CD4-positive, alpha-beta T cell treated with Interleukin-4 for 1 hour (primary cell): ENCODE measurements at places on chromosomes 5 and 9.
A peak's percentile ranks its signal among the peaks of the same experiment; 100 is the strongest.

- no peak for DNase-seq
These were observed 29.7 kb upstream of the MEIKIN start for GRCh38 chr5:131974956-131975726.

- DNase-seq, result no peak
These were observed 19.9 kb downstream of the TLR4 start for GRCh38 chr9:117723986-117724625.

DNA sequence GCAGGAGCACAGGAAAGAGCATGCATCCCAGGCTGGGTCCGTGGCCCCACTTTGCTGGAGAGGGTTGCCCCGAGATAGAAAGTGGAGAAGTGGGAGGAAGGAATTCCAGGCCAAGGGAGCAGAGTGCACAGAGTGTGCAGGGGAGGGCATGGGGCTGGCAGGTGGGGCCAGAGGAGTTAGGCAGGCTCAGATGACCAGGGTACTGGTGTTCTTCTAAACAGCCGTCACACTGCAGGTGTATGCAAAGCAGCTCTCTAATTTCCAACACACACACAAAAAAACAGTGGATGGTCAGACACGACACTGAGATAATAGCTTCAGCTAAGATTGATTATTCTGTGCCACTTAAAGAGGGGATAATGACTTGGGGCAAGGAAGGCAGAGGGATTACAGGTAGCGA lies 212.2 kb downstream of the MTRR start:
- DNase-seq, result no peak

DNA sequence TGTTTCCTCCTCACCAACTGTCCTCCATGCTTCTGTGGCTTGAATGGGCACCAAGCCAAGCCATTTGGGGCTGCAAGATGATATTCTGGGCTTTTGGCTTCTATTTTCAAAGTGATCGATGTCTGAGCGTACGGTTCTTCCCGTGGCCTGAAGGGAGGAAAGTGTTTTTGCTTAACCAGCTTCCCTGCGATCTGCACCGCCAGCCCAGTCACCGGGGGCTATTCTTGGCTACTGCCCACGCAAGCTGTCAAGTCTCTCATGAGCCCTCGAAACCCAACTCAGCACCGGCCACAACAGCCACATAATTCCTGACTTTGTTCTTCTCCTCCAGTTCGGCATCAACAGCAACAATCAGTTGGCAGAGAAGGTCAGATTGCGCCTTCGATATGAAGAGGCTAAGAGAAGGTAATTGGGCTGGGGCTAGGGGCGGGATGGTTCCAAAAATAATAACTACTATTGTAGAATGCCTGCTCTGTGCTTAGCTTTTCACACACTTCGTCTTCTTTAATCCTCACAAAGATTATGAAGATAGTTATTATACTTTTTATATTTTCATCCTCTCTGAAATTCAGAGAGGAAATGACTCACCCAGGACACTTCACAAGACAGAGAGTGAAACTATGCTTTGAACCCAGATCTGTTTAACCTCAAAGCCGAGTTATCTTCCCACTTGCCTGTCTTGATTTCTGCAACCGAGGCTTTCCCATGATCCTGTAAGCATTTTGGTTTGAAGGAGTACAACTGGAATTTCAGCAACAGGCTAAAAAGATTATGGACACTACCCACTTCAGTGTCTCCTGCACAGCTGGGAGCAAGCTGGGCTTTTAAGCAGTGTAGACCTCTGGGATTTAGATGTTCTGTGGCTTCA lies 76.4 kb upstream of the RARS1 start:
- DNase-seq, result no peak

DNA sequence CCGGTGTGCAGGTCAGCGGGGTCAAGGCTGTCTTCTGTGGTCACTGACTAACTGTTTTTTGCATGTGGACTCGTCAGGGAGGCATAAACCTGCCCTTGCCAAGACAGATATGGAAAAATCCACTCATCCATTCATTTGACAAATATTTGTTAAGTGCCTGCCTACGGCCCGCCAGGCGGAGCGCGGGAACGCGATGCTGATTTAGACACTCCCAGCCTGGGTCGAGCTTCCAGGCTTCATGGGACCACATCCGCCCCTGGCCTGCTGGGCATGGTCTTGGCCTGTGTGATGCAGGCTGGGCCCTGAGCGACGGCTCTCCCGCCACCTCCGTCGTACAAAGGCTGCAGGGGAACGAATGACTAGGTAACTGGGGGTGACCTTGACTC lies 18.1 kb downstream of the MYMK start:
- DNase-seq, result no peak

DNA sequence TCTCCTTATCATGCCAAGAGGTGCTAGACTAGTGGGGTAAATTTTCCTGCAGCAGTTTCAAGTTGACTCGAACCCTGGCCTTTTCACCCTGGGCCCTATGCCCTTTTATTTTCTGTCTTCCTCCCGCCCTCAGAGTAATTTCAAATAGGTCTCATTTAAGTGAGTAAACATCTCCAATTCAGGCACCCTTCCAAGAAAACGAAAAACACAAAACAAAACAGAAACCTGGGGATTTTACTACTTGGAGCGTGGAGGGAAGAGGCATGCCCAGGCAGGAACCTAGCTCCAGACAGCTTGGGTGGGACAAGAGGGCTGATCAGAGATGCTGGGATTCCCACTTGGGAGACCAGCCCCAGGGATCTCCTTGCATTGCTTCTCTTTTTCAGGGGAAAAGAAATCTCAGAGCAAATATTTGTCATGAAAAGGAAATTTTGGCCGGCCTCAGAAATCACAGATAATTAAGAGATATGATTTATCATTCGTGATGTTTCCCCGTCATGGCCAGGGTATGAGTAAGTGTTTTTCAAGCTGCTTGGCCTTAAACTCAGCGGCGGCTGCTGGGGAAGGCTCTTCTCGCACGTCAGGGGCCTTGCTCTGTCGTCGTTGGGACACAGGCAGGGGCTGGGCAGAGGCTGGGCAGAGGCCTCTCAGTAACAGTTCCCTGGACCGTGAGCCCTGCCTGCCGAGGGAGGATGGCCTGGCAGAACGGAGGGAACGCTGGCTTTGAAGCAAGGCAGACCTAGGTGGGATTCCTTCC lies 248.6 kb upstream of the KLF4 start:
- no peak for DNase-seq

- DNase-seq, result no peak
These were observed 220.9 kb downstream of the ACTL7B start for GRCh38 chr9:108634672-108635462.

DNA sequence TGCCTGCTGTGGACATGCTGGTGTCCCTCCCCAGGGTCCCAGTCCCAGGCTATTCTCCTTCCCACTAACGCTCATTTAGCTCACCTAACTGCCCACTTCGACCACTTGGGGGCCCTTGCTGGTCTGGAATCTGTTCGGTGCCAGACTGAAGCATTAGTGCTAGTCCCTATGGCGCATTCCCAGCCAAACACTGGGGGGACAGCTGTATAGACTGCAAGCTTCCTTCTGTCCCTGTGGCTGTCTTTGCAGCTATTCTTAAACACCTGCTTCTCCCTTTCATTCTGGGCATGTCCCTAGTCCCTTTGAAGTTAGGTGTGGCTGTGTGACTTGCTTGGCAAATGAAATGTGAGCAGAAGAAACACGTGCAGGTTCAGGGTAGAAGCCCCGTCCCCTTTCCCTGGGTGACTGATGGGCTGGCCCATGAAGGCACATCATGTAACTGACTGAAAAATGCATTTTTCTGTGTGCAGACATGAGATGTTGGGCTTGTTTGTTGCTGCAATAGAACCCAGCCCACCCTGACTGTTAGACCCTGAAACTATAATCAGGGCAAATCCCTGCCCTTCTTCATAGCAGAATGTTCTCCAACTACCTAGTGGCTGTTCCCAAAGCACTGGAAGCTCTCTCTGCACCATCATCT lies 134.4 kb downstream of the BARX1 start:
- no peak for DNase-seq

DNA sequence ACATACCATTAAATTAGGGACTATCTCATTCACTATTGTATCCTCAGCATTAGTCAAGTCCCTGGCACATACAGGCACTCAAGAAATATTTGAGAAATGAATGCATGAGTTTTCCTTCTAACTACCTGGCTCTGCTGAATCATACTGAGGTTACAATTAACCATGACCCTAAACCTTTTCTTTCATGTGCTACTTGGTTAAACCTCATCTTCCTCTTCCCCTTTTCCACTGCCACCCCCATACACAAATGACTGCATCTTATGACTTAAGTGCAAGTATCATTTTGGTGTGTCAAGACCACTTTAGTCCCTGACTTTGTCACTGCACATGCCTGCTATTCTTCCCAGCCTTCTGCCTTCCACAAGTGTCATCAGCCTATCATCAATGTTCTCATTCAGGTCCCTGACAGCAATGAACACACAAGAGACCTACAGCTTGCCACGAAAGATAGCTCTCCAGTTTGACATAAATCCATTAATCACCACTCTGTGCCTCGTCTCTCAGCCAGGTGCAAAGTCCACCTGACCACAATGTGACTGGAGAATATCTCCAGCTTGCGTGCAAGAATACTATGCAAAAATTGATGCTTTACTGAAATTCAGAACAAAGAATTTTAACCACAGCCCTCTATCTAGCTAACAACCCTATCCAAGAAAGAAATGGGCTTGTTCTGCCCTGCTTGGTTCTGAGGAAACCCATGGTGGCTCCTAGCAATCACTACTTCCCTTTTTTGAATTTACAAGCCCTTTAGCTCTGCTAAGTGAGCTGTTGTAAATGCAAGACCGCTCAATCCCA lies 74.5 kb downstream of the MAPKAP1 start:
- DNase-seq, result peak; percentile 31

- no peak for DNase-seq
These were observed 76.4 kb downstream of the PHAX start for GRCh38 chr5:126677121-126677520.

GRCh38 chr5:55668356-55668755 lies 43.8 kb downstream of the SLC38A9 start:
- no peak for DNase-seq

DNA sequence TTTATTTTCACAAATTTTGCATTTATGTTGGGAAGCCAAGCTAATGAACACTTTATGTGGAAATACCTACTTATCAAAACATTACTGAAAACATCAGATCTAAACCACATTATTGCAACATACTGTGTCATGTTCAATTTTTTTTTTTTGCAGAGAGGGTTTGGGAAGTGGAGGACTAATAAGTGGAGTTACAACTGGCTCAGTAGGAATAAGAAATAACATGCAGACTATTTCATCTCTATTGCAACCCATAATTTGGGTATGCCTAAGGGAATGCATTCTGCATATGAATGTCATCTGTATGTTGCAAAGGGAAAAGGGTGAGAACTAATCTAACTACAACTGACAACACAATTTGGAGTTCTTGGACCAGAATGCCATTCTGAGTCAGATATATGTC lies 41.8 kb downstream of the APC start:
- no peak for DNase-seq

DNA sequence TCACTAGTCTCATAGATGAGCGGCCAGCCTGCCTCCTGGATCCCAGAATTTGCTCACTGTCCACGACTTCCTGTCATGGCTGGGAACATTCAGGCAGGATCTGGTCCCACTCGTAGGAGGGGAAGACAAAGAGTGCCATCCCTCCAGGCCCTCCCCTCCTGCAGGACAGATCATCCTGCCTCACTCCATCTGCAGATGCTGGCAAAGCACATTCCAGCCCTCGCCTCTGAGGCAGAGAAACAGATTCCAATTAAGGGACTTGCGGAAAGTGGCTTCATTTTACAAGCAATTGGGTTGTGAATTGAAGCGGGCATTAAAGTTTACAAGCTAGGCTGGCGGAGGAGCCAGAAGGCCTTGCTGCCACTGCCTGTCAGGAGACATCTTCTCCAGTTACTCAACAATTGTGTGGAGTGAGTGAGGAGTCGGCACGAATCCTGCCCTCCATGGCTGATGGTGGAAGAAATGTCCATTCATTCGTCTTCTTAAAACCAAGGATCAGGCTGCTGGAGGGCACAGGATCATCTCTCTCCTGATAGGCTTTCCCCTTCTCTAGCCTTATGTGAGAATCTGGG lies 41.8 kb upstream of the KCNMB1 start:
- DNase-seq, result no peak
